ENCODE measurements at places on chromosomes 4 and X.

DNA sequence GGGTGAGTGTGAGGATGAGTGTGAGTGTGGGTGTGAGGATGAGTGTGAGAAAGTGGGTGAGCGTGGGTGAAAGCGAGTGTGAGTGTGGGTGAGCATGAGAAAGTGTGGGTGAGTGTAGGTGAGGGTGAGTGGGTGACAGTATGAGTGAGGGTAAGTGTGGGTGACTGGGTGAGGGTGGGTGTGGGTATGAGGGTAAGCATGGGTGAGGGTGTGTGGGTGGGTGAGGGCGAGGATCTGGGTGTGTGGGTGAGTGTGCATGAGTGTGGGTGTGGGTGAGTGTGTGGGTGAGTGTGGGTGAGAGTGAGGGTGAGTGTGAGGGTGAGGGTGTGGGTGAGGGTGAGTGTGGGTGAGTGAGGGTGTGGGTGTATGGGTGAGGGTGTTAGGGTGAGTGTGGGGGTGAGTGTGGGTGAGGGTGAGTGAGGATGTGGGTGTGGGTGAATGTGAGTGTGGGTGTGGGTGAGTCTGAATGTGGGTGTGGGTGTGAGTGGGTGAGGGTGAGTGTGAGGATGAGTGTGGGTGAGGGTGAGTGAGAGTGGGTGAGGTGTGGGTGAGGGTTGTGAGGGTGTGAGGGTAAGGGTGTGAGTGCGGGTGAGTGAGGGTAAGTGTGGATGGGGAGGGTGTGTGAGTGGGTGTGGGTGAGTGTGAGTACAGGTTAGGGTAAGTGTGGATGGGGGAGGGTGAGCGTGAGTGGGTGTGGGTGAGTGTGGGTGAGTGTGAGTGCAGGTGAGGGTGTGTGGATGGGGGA is 48.9 kb downstream of the ING2 start:
- no peak for DNase-seq

GRCh38 chr4:40685300-40685699 is 55.6 kb upstream of the RBM47 start:
- no peak for DNase-seq

- no peak for DNase-seq
These were observed 2.2 kb downstream of the FUNDC2 start for GRCh38 chrX:155028877-155029291.

DNA sequence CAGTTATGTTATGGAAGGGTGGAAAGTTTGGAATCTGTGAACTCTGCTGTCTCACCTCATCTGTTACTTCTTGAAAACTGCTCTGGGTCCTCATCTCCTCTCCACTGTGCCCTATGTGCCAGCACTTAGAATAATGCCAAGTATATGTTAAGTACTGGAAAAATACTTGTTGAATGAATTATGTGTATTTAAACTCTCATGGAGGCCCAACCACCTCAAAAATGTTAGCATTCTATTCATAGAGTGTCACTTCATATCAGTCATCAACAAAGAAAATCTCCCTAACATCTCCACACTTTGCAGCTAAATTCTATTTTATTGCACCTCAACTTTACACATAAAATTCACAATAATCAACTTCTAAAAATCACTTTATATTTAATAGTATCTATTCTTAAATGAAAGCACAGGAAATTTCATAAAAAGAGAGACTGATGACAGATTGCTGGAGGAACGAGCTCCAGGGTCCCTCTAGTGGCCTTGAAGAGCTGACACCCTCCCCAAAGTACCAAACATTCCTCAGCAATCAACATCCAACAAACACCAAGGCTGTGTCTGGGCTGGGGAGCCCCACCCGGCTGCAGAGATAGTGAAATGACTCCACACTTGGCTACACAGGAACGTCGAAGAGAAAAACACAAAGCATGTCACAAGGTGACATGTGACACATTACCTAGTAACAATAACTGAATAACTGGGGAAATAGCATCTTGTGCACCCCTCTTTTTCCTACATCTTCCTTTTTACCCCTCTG is 45.8 kb downstream of the SLC39A8 start:
- DNase-seq: no peak

DNA sequence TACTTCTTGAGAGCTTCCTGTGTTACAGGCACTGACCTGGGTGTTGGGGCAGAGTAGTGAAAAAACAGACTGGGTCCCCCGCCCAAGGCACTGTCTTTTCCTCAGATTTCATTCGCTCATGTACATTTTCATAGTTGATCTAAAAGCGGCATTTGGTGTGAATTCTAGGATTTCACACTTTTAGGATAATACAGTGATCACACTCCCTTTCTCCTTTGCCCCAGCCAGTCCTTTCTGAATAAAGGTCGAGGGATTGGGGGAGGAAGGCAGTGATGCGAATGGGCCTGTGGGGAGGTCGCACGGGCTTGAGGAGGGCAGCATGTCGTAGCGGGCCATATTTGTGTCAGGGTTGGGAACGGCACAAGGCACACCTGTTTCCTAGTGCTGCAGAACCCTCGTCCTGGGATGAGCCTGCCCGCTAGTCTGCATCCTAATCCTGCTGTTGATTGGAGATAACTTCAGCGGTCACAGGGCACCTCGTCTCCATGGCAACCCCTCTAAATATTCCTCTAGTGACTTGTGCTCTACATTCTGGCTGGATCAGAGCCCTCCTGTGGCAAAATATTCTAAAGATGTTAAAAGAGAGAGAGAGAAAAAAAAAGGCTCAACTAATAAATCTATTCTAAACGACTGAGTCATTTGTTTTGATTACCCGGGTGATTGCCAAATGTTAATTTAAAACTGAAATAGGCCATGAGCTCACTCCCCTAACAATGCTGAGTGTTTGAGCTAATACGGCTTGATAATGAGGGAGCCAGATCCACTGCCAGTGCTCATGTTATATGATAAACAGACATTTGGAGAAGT is 21.8 kb downstream of the FHL1 start:
- DNase-seq: no peak

DNA sequence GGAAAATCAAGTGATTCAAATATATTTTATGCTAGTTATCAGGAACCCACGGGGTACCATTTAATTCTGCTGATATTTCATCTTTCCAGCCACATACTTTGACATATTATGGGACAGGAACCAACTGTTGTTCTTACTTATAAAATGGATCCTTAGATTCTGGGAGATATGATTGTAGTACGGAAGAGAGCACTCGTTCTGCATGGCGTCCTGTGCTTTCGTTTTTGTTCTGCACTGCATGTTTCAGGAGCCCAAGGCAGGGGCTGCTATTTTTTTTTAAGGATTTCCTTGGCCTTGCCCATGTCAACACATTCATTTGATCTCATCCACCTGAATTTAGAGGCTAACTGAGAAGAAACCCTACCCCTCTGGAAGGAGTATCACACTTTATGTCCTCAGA is 245.5 kb upstream of the TLL1 start:
- DNase-seq: no peak

DNA sequence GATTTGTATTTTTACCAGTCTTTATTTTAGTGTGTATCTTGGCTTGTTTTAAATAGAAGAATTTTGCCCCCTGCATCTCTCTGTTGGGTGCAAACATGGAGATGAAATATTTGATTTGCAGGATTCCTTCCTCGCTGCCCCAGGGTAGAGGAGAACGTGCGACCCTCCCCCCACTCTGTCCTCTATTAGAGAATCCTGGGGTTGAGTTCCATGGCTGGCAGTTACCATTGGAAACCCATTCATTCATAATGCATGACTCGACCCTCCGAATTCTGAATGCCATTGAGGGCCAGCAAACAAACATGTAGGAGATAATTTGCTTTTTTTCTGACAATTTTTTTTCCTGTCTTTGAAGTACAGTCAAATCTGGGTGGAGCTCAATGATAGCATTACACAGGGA is 53.7 kb downstream of the TRIM2 start:
- no peak for DNase-seq

DNA sequence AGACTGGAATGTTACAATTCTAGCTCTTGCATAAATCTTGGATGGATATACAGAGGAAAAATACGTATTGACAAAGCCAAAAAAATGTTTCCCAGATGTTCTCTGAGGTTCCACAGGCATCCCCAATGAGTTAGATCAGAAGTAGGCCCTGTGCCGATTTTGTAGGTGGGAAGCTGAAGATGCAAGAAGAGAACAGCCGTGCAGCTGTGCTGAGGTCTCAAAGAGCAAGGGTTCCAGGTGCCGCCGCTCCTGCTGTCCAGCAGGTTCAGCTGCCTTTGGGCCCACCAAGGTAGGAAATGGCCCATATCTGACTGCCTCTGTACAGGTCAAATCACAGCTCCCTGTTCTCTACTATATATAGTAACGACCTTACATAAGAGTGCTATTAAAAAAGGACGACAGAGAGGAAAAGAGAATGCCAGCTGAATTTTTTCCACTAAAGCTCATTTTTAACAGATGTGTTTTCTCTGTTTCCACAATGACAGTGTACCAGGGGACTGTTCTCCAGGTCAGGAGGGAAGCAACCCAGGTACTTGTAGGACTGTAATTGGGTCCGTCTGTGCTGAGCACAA is 155.6 kb downstream of the CBR4 start:
- DNase-seq: no peak

DNA sequence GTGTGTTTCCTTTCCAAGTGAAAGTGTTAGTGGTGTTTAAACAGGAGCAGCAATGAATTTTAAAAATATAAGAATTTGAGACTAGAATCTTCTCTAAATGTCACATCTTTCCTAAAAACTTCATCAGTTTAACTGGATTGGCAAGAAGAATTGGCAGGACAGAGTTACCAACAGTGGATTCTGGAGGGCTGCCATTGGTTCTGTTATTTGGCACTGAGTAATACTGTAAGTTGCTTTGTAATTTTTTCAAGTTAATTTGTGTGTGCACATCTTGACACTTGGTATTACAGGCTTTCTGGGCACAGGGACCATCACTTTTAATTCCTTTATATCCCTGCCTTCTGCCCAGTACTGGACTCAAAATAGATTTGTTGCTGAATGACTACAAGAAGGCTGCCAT is 4.5 kb upstream of the GPRIN3 start:
- peak; percentile 27 for DNase-seq

GRCh38 chrX:151515237-151515636 is 48.2 kb upstream of the PASD1 start:
- DNase-seq: no peak

DNA sequence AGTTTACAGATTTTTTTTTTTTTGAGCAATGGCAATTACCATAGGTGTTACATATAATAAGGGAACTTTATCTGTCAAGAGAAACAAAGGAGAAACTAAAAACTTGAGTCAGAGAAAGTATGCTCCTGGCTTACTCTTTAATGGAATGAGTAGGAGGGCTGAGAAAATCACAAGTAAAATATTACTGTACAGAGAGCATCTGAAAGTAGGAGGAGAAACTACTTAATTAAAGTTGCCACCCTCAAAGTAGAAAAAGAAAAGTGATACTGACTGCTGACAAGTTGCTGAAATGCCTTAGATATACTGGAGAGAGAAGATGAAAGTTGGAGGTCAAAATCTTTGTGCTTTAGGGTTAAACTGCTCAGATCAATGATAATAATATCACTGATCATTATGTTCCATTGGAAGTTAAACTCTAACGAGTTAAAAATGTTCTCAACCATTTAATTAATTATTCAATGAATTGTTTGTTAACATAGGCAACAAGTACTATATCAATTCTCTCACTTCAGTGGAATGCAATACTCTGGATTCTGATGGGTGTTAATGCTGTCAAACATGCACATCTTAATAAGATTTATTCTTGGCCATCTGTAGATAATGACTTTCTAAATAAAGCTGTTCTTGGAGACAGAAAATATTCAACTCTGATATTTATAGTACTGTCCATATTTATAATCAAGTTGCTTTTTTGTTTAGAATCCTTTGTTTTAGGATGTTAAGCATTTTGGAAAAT is 61.2 kb upstream of the CAMK2D start:
- DNase-seq: no peak

GRCh38 chrX:22912616-22913015 is 87.1 kb upstream of the DDX53 start:
- DNase-seq: no peak

- no peak for DNase-seq
These were observed 132.8 kb downstream of the DLG3 start for GRCh38 chrX:70577442-70577841.

DNA sequence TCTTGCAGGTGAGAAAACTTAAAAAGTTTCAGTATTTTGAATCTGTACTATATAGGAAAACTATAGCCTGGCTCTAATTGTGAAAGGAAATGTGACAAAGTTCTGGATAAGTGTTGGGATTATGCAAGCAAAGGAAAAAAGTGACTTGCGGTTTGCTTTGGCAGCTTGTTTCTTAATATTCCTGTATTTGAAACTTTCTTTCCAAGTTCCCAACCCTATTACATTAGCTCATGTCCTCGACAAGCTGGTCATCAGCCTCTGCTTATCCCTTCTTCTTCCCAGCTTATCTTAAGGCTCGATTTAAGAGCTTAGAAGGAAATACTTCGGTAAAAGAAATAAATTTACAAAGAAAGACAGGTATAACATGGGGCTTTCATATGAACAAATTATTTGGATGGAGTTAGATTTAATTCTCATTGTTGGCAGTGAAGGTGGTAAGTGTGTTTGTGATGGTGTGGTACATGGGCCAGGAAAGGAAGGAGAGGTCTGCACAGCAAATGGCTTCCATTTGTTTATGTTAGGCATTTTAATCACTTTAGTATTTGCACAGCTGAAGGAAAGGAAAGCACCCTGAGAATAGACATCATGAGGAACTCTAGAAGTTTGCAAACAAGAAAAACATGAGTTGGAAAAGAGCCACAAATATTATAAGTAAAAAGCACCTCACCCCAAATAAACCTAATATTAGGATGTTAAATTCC is 5.1 kb upstream of the MYOZ2 start:
- peak; percentile 50 for DNase-seq

DNA sequence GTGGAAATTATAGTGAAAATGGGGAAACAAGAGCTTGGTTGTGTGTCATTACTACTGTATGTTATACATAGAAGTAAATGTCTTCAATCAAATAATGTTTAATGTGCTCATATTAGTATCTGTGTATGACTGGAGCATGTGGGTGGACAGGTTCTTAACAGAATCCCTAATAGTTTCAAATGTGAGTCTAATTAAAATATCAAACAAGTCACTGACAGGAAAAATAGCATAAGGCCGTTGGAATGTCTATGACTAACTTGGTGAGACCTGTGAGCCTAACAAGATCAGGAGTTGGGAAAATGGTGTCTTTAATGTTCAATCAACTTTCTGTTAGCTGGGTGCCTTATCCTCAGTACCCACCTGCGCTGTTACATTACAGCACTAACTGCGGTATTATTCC is 6.2 kb upstream of the CXCL3 start:
- DNase-seq: no peak

- DNase-seq: no peak
These were observed 82.5 kb downstream of the TIGD2 start for GRCh38 chr4:89193843-89194242.

All from LNCaP clone FGC (cell line).